ENCODE measurements at places on chromosomes 4 and X.

DNA sequence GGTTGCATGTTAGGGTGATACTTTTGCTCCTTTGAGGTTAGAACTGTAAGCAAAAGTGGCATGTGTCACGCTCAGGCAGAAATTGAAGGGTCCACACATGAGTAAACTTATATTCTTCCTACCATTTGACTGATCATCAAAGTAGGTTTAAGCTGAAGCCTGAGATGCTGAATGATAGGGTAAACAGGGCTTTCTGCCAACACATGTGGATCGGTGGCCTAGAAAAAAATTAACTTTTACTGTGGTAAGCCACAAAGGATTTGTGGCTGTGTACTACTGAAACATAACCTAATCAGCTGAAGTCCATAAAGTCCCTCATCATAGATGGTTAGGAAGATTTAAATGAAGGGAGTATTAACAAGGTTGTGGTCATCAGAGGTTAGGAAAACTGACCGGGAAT is 1070.1 kb downstream of the STPG2 start:
- no peak for DNase-seq

- DNase-seq = no peak
These were observed 19.8 kb downstream of the TMLHE start for GRCh38 chrX:155592981-155593380.

DNA sequence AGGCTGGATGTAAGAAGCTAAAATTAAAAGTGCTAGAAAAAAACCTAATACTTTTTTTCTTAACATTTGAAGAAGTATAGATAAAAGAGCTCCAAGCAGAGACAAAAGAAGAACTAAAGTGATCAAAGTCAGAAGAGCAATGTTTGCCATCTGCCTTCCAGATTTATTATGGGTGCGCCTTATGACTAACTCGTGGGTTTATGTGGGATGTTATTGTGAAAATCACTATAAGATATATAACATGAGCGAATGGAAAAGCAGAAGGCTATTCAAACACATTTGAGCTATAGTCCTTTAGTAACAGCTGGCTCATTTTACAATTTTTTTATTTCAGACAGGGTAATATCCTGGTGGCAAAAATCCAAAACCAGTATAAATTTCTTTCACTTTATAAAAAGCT is 1040.7 kb downstream of the RAPGEF2 start:
- DNase-seq = no peak

GRCh38 chr4:169225812-169226211 is 44.9 kb downstream of the SH3RF1 start:
- DNase-seq = no peak

DNA sequence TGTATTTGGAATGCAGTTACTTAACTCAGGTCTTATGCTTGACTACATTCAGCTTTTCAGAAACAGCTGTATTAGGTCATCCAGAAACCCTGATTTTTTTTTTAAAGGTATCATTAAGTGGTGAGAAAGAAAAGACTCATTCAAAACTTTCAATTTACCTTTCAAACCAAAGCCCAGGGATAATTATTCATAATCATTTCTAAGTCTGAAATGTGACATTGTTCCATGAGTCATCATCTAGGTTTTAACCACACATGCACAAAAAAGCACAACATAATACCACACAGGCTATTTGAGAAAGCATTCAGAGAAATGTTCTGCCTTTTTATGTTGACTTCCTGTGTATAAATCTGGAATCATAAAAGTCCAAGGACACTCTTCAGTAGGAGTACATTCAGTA is 288.2 kb downstream of the IL1RAPL2 start:
- DNase-seq = no peak

DNA sequence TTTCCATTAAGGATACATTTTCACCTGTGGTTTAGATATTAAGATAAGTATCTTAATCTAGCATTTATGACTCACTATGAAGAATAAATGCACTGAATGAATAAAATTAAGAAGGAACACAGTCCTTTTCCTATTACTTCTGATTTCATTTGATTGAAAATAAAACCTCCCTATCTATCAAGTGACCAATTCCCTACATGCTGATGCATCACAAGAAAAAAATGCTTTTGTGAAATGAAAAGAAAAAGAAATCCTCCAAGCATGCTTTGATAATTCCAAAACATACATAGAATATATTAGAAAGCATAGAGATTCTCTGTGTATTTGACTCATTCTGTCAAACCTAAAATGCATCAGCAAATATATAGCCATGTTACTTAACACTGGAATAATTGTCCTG is 37.1 kb downstream of the PCDH10 start:
- no peak for DNase-seq

DNA sequence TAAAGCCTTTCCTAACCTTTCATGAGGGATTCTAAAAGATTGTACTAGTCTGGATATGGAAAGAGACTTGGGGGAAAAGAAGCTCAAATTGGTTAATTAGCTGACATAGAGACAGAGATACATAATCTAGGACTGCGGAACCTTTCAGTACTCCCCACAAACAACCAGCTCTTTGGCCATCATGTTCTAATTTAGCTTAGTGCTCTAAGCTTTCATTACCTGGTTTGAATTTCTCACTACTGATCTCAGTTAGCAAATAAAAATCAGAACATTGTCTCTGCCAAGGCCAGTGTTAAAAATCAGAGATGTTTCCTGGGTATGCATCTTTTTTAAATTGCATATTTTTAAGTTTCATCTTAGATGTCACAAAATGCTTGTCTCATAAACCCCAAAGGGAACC is 254.4 kb downstream of the GLUD2 start:
- no peak for DNase-seq

Data from amniotic stem cell (primary cell).